Naive thymus-derived CD4-positive, alpha-beta T cell (primary cell): ENCODE measurements at places on chromosomes 4 and X. TPM values are rescaled to one million over a fixed set of nuclear protein-coding genes. Genes with fewer than 3 reads are reported as not detected.

GRCh38 chr4:80215449-80216052 is 18.2 kb downstream of the PRDM8 start:
- H3K4me3 ChIP-seq: no peak overlapping the region
- no peak overlapping the region for H3K27ac ChIP-seq
- DNase-seq: no peak
- no peaks in the 10 kb centered on the region for H3K4me1 ChIP-seq
- H3K36me3 ChIP-seq: no peaks in the 10 kb centered on the region
- H3K27me3 ChIP-seq: no peaks in the 10 kb centered on the region

TRIM60 gene
- not detected for total RNA-seq

COX7B2 gene
- total RNA-seq: not detected

DNA sequence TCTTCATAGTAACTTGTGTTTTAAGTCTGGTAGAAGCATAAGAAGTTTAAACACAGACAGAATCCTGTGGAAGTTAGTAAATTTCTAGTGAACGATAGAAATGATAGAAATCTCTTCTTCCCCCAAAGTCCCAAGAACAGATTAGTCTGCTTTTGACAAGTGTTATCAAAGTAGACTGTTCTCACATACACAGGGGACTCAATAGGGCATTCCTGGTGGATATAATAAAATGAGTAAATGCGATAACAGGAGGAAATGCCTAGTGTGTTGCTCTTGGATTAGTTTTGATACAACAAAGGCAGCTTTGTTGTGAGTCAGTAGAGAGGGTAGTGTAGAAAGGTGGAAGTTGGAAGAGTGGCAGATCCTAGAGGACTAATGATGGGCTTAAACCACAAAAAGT is 43.5 kb downstream of the CLCN3 start:
- H3K27me3 ChIP-seq: no peaks in the 10 kb centered on the region
- no peaks in the 10 kb centered on the region for H3K4me1 ChIP-seq
- DNase-seq: no peak

DNA sequence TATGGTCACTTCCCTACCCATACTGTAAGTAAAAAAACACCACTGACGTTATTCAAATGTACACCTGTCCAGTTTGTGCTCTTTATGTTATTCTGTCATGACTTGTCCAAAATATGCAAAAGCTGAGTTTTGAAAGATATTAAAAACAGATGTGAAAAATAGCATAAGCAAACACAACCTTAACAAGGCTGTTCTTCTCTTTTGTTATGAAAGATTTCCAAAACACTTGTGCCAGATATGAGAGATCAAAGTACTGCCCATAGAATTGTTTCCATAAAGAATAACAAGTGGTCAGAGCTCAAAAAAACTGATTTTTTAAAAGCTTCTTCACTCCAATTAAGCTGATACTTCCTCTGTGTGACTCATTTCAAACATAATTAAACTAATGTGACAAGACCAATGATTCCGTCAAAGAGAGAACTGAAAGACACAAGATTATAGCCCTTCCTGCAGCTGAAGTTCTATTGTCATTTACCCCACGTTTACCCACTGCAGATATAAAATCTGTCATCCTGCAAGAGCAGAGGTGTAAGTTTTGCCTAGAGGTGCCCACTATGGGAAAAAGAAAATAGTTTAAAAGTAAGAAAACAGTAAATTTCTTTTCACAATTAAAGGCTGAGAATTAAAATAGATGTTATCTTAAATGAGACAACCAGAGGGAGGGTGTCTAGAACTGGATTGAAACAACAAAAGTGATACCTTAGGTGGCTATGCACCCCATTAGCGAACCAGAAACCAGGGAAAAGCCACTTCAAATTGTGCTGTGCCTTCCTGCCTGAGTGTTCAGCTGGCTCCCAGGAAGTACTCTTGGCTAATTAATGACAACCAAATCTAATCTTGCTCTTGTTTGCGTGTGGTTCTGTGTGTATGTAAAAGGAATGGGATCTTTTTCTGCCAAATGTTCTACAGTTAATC is 30.1 kb downstream of the RASSF6 start:
- H3K27me3 ChIP-seq: no peaks in the 10 kb centered on the region
- no peak overlapping the region for H3K4me3 ChIP-seq
- no peak overlapping the region for H3K27ac ChIP-seq
- H3K36me3 ChIP-seq: no peaks in the 10 kb centered on the region
- DNase-seq: no peak

RENBP gene
- 32.7 TPM for total RNA-seq

LGI2 gene
- total RNA-seq: not detected

DNA sequence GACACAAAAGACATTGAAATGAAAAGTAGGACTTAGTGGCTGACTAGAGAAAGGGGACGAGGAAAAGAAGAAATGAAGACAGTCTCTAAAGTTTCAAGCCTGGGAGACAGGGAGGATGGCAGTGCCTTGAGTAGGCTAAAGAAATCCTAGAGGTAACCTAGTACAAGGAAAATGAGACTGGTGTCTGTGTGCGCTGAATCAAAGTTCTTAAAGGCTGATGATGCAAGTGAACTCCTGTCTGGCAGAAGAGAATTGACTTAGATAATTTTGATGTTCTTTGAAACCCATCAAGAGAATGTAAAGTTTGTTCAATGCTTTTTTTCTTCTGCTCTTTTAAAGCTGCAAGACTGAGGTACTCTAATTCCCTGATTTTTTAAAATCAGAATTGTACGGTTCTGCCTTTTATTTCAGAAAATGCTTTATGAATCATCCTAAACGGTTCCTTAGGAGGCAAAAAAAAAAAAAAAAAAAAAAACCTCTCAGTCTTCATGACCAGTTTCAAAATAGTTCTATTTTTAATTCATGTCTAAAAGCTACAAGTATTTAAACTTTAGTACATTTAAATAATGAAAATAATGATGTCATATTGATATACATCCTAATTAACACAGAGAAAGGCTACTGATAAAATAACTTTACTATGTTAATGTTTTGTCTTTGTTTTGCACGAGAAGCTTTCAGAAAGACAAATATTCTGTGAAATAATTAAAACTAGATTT is 189.8 kb downstream of the PPP3CA start:
- H3K27ac ChIP-seq: no peak overlapping the region
- H3K27me3 ChIP-seq: no peaks in the 10 kb centered on the region
- H3K4me3 ChIP-seq: no peak overlapping the region
- H3K36me3 ChIP-seq: no peaks in the 10 kb centered on the region
- DNase-seq: no peak

ASB9 gene
- total RNA-seq: 1.9 TPM

GRCh38 chr4:82360298-82361177 is 13.3 kb downstream of the HNRNPD start:
- peaks cover 20% of the 10 kb centered on the region for H3K36me3 ChIP-seq
- no peak overlapping the region for H3K4me3 ChIP-seq
- no peaks in the 10 kb centered on the region for H3K27me3 ChIP-seq
- H3K27ac ChIP-seq: peak overlapping the region; percentile 18
- DNase-seq: no peak

TASL gene
- 3.9 TPM for total RNA-seq

DNA sequence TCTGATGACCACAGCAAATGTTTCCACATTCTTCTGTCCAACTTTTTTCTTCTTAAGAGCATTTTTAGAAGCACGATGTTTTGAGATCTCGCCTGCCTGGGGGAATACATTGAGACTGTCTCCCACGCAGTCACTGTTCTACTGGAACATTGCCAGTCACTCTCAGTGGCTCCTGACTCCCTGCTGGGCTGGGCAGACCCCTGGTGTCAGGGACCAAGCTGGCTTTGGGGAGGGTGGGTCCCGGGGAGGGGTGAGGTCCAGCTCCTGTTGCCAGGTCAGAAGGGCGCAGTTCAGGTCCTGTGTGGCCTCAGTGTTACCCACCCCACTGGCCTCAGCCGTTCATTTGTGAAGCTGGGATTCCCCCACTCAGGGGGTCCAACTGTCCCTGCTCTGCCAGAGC is 18.9 kb upstream of the ABLIM2 start:
- no peaks in the 10 kb centered on the region for H3K4me1 ChIP-seq
- no peak for DNase-seq
- H3K27me3 ChIP-seq: no peaks in the 10 kb centered on the region
- H3K4me3 ChIP-seq: no peak overlapping the region
- no peaks in the 10 kb centered on the region for H3K36me3 ChIP-seq

DNA sequence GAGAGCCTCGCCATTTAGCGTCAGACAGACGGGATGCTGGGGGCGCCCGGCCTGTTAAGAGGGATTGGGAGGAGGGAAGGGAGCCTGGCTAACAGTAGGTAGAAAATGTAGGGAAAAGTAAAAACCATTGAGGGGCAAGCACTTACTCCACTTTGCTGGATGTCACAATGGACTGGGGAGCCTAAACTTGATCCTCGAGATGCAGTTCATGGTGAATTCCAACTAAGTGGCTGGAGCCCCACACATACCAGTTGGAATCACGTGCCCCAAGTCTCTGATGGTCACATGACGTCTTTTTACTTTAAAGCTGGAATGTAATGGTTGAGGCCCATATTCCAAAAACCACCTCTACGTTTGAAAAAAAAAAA is 1.5 kb downstream of the PLS3 start:
- no peaks in the 10 kb centered on the region for H3K27me3 ChIP-seq
- no peak for DNase-seq
- H3K4me3 ChIP-seq: no peak overlapping the region
- no peaks in the 10 kb centered on the region for H3K36me3 ChIP-seq
- no peak overlapping the region for H3K27ac ChIP-seq
- no peaks in the 10 kb centered on the region for H3K4me1 ChIP-seq
